ENCODE measurements at places on chromosomes 2 and 18.

DNA sequence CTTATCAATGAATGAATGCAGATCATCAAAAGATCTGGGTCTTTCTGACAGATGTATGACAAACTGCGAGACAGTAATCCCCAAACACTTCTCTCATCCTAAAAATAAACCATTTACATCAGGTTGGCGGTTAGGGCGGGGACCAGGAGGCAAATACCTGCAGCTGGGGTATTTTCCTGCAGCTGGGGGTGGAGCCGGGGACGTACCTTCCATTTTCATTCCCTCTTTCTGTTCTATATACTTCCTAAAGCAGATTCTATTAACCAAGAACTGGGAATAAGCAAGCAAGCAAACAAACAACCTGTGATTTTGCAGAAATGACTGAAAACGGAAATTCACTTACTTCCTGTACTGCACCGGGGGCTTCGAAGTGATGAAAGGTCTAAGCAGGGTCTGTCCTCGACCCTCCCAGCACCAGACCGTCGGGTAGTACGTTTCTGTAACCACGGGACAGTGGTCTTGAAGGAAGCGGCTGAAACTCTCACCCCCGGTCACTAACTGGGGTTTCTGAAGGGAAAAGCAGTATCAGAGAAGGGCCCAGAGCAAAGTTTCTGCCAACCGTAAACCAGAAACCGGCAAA is 1.2 kb downstream of the ABHD3 start:
- DNase-seq: no peak

DNA sequence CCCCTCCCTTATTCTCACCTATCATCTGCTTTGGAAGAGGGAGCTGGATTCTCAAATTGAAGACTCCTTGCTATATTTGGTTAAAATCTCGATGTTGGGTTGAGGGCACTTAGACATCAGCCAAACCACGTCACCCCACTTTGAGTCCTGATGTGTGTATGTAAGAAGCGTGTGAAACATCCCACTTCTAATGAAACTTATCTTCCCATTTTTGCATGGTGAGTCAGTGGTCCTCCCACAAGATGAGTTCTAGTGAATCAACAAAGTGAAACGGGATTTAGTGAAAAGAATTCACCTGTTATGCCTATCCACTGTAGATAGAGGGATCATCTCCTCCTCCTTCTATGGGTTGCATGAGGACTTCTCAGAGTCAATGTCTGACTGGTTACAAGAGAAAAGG is 51.4 kb upstream of the SPRED2 start:
- no peak for DNase-seq

GRCh38 chr2:106115250-106115649 is 78.9 kb downstream of the UXS1 start:
- DNase-seq: no peak

- no peak for DNase-seq
Observed at GRCh38 chr2:47620770-47621437, 162.0 kb upstream of the MSH6 start.

DNA sequence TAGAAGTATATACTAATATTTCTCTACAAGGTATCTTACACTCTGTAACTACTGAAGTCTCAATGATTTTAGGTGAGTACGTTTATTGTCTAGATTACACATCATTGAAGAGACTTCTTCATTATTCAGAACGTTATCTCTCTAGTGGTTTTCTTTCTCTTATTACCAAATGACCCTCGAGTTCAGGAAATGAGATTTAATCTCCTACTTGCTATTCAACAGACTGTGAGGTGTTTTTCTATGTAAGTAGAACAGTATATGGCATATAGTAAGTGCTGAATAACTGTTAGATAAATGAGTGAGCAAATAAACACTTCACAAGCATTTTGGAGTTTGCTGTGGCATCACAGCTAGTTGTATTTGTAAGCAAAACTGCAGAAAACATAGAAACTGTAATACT is 947.2 kb upstream of the SLC39A10 start:
- no peak for DNase-seq

DNA sequence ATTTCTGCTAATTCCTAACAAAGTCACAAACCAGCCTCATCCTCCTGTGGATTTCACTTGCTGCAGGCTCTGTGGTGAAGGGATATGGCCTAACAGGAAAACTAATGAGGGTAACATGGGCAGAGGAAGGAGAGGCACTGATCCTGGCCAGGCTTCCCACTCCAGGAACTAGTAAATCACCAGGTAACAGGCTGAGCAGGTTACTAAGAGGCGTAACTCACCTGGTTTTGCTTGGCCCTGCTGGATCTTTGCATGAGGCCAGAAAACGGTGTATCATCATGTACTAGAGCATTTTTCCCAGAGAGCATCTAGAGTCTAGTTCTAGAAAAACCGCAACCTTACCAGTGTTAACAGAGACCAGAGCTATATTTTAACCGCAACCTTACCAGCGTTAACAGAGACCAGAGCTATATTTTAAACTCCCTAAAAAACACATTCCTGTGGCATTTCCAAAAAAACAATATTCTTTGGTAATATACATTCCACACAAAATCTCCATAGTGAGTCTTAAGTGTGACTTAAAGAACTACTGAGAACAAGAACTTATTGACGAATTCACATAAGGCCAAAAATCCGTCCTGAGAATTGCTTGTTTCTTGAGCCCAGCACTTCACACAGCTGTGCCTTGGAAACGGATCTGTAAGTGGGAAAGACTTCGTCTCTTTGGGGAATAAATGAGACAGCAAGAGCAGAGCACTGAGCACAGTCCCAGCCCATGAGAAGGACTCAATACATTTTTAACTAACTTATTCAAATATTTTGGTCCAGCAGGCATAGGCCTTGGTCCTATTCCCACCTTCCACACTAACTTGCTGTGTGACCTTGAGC is 43.4 kb downstream of the DPP4 start:
- DNase-seq: no peak

- no peak for DNase-seq
Observed at GRCh38 chr2:239196474-239197021, 204.3 kb downstream of the HDAC4 start.

GRCh38 chr2:46737577-46737976 is 178.0 kb downstream of the MCFD2 start:
- no peak for DNase-seq

- no peak for DNase-seq
Observed at GRCh38 chr18:55264108-55264507, 304.8 kb upstream of the CCDC68 start.

- DNase-seq: no peak
Observed at GRCh38 chr2:15074319-15074718, 441.8 kb downstream of the LRATD1 start.

DNA sequence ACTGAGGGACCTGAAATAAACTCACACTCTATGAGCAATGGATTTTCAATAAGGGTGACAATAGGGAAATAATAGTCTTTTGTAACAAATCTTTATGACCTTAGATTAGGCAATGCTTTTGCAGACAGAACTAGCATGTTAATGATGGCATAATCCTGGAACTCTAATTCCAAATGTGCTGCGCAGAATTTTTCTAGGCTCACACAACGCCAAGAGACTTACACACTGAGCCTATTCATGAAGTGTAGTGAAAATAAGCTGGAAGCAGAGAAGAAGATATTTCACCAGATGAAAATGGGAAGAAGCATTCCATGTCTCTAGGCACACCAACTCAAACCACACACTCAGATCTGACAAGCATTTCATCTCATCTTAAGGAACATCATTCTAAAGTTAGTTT is 178.5 kb downstream of the L3MBTL4 start:
- no peak for DNase-seq

- DNase-seq: no peak
Observed at GRCh38 chr2:238846378-238846627, 1.6 kb upstream of the TWIST2 start.

- no peak for DNase-seq
Observed at GRCh38 chr2:26462100-26462499, 15.8 kb downstream of the OTOF start.

GRCh38 chr2:11080253-11081115 is 74.8 kb upstream of the SLC66A3 start:
- no peak for DNase-seq

- DNase-seq: no peak
Observed at GRCh38 chr2:71679491-71679890, 226.1 kb downstream of the DYSF start.

GRCh38 chr2:29816651-29817050 is 104.7 kb downstream of the ALK start:
- DNase-seq: no peak

- no peak for DNase-seq
Observed at GRCh38 chr2:207205173-207205957, 39.6 kb upstream of the KLF7 start.

DNA sequence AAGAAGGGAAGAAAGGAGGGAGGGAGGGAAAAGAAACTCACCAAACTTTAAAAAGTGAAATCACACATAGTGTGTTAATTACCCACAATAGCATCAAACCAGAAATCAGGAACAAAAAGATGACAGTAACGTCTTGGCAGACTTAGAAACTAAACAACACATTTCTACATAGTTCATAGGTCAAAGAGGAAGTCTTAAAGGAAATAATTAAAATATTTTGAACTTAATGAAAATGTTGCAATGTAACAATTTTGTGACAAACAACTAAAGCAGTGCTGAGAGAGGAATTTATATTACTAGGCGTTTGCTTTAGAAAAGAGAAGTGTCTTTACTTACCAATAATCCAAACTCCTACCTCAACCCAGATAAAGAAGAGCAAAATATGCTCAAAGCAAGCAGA is 505.0 kb upstream of the ID2 start:
- no peak for DNase-seq

DNA sequence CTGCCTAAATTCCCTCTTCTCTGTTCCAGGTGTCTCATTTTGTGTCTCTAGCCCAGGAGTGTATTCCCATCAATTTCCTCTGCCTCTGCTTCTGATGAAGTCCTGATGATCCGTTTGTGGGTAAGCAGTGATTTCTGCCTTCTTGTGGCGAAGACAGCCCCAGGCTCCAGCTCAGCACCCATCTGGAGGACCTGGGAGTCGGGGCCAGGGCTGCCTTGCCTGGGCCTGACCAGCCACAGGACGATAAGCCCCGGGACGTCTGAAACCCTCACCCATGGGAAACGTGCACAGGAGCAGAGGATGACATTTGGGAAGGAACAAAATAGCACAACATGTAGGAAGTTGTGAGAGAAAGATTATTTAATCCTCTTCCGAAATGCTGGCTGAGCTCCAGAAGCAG is 206.9 kb downstream of the FBXO15 start:
- DNase-seq: no peak

DNA sequence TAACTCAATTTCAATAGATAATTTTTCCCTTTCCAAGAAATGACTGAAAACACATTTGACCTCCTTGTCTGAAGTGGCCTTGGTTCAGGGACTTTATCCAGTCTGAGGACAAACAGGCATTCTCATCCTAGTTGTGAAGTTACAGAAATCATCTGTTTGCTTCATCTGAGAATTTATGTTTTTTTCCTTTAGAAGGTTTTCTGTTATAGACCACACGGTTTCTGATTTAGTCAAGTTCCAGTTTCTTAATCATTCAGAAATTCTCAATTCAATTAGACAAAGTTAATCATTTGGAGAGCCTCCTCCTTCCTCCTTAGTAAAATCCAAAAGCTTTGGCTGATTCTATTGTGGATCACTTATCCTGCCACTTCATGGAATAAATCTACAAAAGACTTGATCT is 60.9 kb downstream of the ICOS start:
- no peak for DNase-seq

DNA sequence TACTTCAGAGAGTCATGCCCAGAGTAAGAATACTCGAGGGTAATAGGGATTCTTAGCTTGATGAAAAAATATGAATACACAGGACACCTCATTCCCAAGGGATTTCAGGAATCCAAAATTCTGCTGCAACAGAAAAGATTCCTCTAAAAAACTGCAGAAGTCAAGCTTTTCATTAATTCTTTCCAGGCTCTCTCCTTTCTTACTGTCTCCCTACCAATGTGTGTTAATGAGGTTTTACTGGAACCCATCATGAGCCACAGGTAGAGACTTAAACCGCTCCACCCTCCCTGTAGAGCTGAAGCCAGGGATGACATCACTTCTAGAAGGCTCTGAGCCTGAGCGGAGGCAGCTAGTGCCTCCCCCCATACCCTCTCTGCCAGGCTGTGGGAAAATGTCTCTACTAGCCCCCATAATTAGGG is 3.4 kb downstream of the SDC1 start:
- DNase-seq: no peak

DNA sequence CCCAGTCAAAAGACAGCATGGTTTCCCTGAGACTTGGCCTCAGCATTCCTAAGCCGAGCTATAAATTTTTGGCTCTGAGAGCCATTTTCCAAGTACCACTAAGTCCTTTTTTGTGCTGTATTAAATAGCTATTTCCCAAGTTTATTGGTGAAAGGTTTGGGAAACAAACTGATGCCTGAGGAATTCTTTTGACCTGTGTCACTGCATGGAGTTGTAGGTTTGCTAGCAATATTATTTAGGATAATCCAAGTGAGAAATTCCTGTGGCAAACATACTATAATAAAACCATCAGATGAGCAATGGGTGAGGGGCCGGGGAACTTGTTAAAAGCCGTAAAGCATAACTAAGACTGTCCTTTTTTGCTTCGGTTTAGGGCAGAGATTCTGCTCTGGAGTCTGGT is 28.4 kb downstream of the ARHGAP28 start:
- no peak for DNase-seq

GRCh38 chr2:230669386-230669950 is 43.2 kb upstream of the CAB39 start:
- no peak for DNase-seq

- DNase-seq: no peak
Observed at GRCh38 chr18:55589625-55590291, 1.8 kb upstream of the TCF4 start.
